ENCODE measurements at places on chromosomes 2 and 18.
A peak's percentile ranks its signal among the peaks of the same experiment; 100 is the strongest.

GRCh38 chr2:223929571-223930102, 15.5 kb downstream of the WDFY1 start:
- DNase-seq: no peak

DNA sequence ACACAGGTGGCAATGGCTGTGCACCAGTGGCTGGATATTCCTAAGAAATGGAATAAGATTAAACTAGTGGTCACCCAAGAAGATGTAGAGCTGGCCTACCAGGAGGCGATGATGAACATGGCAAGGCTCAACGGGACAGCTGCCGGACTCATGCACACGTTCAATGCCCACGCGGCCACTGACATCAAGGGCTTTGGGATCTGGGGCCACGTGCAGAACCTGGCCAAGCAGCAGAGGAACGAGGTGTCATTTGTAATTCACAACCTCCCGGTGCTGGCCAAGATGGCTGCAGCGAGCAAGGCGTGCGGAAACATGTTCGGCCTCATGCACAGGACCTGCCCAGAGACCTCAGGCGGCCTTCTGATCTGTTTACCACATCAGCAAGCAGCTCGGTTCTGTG, 190.8 kb downstream of the FTCDNL1 start:
- DNase-seq: no peak

DNA sequence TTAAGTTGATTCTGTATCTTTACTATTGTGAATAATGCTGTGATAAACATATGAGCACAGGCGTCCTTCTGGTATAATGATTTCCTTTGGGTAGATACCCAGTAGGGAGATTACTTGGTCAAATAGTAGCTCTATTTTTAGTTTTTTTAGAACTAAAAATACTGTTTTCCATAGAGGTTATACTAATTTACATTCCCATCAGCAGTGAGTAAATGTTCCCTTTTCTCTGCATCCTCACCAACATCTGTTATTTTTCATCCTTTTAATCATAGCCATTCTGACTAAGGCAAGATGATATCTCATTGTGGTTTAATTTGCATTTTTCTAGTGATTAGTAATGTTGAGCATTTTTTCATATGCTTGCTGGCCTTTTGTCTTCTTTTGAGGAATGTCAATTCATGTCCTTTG, 35.1 kb downstream of the PMS1 start:
- no peak for DNase-seq

DNA sequence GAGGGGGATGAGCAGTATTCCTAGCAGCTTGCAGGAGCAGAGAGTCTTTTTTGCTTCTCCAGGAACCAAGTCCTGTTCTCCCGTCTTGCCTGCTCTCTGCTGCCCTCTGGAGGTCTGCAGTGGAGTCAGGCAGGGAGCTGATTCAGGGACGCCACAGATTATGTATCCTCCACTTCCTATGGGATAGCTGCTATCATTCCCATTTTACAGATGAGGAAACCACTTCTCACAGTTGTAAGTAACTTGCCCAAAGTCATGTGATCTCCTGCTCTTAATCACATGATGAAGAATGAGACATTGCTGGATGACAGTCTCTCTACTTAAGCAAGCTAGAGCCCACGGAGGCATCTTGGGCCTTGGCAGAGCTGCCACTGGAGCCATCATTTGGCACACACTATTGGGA, 8.3 kb downstream of the SLC4A5 start:
- DNase-seq: peak; percentile 84

DNA sequence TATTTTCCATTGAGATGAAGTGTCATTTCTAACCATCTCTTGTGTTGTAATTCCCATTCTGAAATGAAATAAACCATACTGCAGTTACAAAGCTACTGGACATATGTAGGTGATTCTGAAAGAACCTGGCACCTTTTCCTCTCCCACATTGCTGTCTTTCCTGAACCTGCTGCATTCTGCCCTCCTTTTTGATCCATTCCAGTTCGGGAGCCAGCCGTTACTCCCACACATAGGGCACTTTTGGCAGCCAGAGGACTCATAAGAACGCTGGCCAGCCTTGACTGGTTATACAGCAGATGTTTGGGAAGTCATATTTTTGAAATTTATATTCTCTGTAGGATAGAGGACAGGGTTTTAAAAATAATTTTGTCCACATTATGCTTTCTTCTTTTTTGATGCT, 369.8 kb upstream of the CDH7 start:
- DNase-seq: no peak

- no peak for DNase-seq
Measured at GRCh38 chr2:202016579-202017227, 17.0 kb upstream of the FZD7 start.

DNA sequence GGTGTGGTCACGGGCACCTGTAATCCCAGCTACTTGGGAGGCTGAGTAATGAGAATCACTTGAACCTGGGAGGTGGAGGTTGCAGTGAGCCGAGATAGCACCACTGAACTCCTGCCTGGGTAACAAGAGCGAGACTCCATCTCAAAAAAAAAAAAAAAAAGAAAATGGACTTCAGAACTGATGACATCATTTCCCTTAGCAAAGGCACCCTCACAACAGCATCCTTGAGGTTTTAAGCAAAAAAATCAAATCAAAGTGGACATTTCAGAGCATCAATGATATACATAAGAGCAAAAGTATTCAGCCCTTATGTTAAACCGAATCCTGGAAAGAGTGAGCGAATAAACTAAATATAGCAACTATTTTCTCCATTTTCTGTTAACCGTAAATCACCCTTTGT, 45.3 kb downstream of the EPB41L3 start:
- no peak for DNase-seq

DNA sequence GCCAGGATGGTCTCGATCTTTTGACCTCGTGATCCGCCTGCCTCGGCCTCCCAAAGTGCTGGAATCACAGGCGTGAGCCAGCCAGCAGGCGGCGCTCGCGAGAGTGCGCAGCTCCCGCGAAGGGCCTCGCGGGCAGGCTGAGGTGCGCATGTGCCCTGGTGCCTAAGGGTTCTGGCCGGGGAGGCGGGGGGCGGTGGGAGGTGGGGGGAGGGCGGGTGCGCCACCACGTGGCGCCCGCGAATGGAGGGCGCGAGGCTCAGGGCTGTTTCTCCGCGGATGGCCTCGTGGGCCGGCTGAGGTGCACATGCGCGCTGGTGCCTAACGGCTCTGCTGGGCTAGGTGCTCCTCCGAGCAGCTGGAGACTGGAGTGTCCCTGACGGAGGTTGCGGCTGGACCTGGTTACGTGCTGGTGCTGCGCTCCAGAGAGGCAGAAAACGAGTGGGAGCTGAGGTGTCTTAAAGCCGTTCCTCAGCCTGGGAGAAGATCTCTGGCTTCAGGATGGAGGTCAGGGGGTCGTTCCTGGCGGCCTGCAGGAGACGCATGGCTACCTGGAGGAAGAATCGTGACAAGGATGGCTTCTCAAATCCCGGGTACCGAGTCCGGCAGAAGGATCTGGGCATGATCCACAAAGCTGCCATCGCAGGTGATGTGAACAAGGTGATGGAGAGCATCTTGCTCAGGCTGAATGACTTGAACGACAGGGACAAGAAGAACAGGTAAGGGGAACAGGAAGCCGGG, at the start of gene ANKRD62:
TSS of gene ANKRD62 (plus strand) at position 324 of the 738 bp plus-strand sequence. CDS start at position 499, 175 bp downstream.
- no peak for DNase-seq

GRCh38 chr2:12041236-12041635, 294.8 kb downstream of the LPIN1 start:
- no peak for DNase-seq

DNA sequence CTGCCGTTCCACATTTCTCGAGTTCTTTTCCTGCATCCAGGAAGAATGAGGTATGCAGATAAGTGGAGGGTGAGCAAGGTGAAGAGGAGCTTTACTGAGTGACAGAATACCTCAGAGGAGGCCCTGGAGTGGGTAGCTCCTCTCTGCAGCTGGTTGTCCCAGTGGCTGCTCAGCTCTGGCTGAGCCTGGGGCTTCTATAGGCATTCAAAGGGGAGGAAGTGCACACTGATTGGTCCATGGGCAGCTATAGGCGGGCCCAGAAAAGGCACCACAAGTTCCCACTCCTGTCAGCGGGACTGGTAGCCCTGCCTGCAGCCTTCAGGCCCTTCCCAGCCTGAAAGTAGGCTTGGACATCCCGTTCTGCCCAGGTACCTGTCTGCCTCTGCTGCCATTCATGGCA, 94.7 kb downstream of the DOK6 start:
- no peak for DNase-seq

- no peak for DNase-seq
Measured at GRCh38 chr2:174365571-174365970, 30.0 kb upstream of the SCRN3 start.

DNA sequence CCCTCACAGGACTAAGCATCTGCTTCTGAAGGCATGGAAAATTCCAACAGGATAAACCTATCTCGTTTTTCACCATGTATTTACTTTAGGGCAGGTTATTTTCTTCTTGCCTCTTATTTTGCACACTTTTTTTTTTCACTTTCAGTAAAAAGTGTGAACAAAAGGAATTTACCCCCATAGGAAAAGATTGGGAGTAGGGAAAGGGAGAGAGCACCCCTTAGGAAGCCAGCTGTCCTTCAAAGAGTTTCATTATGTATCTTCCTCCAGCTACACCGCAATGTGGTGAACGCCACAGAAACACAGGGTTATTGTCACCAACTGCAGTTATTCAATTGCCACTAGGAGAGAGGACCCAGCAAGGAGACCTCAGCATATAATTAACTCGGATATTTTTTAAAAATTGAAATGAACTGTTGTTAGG, 286.2 kb upstream of the VRK2 start:
- DNase-seq: no peak

DNA sequence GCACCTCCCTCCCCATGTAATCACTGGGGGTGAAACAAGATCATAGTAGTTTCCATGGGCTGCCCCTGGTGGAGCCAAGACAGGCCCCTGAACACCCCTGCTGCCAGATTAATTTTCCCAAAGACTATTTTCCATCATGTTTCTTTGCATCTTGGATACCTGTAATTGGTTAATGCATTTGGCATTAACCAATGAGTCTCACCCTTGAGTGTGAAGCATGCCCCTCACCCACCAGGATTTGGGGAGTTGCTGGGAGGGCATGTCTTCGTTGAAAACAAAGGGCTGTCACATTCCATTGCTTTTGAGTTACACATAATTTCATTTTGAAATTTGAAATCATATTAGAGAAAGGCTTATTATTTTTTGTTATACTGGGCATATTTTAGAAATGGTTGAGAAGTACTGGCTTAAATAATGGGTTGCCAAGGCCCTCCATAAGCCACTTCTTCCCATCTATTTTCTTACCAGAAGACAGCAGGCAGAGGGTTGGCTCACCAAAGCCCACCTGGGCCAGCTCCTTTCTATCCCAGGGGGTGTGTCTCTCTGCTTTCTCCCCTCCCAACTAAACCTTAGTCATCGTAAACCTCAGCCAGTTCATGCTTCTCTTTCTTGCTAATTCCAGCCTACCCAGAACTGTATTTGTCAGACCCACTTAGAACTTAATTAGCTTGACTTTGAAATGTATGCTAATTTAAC, 51.8 kb downstream of the ATIC start:
- no peak for DNase-seq

- no peak for DNase-seq
Measured at GRCh38 chr18:13377496-13377895, 158.9 kb downstream of the LDLRAD4 start.

DNA sequence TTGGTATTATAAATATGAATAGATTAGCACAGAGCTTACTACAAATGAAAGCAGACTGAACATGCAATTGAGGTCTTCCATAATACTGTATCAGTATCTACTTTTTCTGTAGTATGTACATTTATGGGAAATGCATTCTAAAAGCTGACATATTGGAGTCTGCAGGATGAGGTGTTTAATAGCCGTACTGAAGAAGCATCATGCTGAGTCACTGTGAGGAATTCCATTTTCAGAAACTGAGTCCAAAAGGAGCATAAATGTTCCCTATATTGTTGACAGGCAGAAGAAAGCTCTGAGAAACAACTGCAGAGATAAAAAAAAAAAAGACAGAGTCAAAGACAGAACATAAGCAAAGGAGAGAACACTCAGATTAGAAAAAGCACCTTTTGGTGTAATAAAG, 366.7 kb upstream of the SPHKAP start:
- no peak for DNase-seq

DNA sequence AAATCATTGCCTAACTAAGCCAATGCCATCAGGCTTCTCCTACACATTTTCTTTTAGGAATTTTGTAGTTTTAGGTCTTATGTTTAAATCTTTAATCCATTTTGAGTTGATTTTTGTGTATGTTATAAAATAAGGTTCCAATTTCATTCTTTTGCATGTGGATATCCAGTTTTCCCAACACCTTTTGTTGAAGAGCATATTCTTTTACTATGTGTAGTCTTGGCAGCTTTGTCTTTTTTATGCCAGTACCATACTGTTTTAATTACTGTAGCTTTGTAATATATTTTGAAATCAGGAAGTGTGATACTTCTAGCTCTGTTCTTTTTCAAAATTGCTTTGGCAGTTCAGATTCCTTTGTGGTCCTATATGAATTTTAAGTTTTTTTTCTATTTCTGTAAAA, 11.0 kb downstream of the FASTKD2 start:
- DNase-seq: no peak

DNA sequence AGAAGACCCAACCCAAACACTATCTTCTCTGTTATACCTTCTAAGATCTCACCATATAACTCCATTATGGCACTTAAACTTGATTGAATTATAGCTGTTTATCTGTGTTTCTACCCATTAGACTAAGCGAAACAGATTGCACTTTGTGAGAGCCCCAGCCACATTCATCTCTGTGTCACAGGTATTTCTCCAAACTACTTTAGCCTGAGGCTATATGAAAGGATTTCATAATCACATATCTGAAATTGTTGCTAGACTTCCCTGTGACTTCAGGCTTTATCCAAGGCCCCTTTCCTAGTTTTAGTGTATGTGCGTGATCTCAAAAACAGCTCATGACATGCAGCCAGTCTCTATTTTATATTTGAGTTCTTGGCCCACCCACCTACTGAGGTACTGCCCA, 745.0 kb upstream of the ACVR2A start:
- DNase-seq: no peak

GRCh38 chr2:19895535-19895934, 6.2 kb downstream of the TTC32 start:
- DNase-seq: no peak
